ENCODE measurements at places on chromosomes 3 and 15.

DNA sequence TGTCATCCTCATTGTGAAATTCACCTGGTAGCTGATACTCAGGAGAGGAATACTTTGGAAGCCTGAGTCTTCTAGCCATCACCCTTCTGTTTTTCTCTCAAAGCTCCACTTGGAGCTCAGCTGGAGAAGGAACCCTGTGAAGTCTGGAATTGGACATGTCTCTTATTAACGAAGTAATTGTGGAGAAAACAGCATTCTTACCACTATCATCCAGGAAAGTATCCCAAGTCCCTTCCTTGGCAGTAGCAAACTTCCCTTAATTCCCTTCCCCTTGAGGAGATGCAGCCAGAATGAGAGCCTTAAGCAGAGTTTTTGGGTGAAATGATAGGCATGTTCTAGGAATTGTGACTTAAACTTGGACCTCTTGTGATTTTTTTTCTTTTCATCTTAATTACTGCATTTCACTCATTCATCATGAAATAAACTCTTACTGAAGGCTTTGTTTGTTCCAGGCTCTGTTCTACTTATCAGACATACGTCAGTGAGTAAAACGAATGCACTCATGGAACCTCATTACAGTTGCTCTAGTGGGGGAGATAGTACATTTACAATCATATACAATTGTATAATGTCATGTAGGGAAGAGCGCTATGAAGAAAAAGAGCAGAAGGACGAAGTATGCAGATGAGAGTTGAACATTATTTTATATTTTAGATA, 30.5 kb upstream of the TCF12 start:
- DNase-seq = no peak

DNA sequence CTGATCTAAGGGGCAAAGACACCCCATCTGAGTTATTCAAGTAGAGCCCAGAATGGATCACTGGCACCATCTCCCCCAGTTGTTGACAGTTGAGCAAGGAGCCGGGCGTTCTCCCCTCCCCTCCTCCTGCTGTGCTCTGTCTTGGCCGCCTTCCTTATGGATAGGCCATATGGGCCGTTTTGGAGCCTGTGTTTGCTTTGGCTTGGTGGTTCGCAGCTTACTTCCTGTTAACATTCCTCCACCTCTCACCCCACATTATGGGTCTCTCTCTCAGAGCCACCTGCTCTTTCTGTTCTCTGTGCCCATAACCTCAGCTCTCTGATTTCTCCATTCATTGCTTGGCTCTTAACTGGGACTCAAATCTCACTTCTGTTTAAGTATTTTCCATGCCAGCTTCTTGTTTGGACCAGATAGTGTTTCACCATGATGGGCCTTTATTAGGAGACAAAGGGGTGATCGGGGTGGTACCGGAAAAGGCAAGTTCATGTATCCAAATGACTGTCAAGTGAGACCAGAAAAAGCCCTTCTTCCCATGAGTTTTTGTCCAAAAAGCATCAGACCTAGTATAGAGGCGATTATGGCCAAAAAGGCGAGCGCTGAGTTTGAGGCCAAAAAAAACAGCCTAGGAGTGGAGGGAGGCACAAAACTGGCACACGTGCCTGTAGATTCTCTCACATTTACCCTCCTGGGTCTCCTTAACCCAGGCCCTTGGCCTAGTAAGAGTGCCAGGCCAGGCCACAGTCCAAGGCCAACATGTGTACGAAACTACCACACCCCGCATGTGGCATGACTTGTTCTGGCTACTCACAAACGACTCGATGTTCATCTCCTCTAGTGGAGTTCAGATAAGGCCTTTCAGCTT, 62.6 kb downstream of the DUT start:
- peak; percentile 81 for DNase-seq

- peak; percentile 48 for DNase-seq
These were observed 401.0 kb upstream of the TBL1XR1 start for GRCh38 chr3:177598097-177598833.

DNA sequence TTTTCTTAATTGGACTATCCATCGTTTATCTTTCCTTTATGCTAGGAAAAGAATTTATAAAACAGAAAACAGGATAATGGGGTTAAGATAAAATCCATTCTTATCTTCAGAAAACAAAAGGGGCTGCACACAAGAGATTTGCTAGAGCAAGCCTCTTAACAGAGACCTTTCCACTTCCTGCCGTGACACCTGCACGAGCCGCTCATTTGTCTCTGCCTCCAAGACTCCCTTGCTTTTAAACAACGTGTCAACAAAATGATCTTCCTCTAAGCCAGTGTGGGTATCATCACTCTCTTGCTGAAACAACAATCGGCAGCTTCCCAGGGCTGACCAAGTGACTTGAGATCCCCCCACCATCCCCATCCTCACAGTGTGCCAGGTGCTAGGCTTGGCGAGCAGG, 33.1 kb downstream of the GABRB3 start:
- DNase-seq = no peak

GRCh38 chr15:66252685-66253417, 699 bp downstream of the MEGF11 start:
- no peak for DNase-seq

DNA sequence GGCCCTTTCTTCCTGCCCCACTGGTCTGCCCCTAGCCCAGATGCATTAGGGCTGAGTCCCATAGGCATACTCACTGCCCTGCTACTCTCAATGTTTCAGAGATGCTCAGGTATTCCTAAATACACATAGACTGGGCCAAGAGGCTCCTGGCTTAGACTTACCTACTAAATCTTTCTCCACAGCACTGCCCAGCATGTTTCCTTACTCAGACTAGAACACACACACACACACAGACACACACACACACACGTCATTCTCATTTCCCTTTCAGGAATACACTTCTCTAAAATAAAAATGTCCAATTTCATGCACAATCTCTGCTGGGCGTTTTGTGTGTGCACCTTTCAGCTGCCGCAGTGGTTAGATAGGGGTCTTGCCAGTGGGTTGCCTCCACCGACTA, 175.7 kb downstream of the FAM43A start:
- DNase-seq = no peak

DNA sequence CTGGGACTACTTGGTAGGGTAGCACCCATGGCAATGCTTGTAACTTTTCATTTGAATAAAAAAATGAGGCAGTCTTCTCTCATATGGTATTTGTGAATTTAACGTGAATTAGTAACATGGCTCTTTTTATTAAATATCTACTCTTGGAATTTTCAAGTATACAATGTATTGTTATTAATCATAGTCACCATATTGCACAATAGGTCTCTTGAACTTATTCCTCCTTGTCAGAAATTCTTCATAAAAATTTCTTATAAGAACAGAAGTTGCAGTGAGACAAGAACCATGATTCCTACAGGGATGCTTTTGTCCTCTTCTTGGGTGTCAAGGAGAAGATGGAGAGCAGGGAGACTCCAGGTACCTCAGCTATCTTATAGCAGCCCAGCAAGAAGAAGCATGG, 203.8 kb upstream of the FEZF2 start:
- DNase-seq = no peak

- DNase-seq = no peak
These were observed 111.6 kb upstream of the PHLDB2 start for GRCh38 chr3:111747490-111747889.

DNA sequence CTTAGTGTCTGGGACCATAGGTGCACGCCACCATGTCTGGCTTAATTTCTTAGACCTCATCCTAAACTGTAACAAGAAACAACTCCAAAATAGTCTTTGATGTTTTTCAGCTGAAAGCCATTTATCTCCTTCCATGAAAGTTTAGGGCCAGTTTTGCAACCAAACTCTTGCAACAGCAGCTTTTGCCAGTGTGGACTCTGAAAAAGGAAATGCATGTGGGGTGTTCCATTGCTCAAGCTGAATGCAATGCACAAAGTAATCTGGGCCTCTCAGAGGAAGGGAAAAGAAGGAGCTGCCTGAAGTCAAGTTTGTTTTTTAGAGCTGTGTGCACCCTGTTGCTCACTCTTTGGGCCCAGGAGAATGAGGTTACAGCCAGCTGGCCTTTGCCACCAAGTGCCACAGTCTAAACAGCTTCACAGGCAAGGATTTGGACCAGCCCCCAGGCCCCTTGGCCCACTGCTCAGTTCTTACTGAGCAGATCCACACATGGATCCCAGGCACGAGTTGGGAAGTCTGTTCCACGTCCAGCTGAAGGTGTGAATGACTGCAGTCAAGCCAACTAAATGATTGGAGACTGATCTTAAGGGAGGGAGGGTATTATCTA, 212.3 kb upstream of the LRRFIP2 start:
- no peak for DNase-seq

- no peak for DNase-seq
These were observed 40.2 kb downstream of the GJD2 start for GRCh38 chr15:34714476-34715121.

GRCh38 chr3:154540950-154541604, 111.1 kb upstream of the GPR149 start:
- DNase-seq = no peak

- no peak for DNase-seq
These were observed 80.0 kb downstream of the AAGAB start for GRCh38 chr15:67174446-67174845.

DNA sequence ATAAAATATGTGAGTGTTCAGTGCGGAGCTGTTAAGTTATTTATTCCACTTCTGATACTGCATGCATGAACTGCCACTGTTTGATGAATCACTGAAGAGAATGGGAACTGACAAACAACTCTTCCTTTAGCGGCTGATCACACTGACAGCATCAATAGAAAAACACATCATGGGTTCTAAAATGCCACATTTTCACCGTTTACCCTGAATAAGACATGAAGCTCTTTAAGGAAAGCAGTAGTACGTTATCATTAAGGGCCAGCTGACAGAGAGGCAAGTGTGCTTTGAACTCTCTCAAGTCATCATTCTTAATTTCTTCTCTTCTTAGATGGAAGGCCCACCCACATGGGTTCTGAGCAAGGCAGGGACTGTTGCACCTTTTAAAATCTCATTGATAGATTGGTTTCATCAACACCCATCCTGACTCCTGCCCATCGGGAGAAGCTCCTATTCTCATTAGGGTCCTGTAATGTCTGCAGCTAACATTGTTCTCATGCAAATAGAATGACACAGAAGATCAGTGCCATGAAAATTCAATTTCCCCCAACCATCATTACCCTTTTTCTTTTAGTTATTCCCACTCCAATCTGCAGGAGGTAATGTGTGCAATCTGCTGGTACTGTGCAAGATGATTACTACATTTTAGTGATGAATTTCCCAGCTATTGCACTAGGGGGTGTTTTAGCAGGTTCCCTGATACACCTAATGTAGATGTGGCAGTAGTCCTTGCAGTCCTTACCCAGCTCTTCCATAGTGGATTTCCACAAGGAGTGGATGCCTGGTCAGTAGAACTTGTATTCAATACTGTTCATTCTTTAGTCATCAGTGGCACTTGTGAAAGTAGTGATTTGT, 119.1 kb downstream of the ROBO2 start:
- no peak for DNase-seq

- DNase-seq = no peak
These were observed 744.7 kb downstream of the EPHA3 start for GRCh38 chr3:89851974-89852621.

- no peak for DNase-seq
These were observed 71.5 kb downstream of the PLCH1 start for GRCh38 chr3:155673421-155673820.

- no peak for DNase-seq
These were observed 165.5 kb upstream of the LRRN1 start for GRCh38 chr3:3633761-3634160.

GRCh38 chr15:65837301-65838294, 31.7 kb upstream of the RAB11A start:
- DNase-seq = no peak

DNA sequence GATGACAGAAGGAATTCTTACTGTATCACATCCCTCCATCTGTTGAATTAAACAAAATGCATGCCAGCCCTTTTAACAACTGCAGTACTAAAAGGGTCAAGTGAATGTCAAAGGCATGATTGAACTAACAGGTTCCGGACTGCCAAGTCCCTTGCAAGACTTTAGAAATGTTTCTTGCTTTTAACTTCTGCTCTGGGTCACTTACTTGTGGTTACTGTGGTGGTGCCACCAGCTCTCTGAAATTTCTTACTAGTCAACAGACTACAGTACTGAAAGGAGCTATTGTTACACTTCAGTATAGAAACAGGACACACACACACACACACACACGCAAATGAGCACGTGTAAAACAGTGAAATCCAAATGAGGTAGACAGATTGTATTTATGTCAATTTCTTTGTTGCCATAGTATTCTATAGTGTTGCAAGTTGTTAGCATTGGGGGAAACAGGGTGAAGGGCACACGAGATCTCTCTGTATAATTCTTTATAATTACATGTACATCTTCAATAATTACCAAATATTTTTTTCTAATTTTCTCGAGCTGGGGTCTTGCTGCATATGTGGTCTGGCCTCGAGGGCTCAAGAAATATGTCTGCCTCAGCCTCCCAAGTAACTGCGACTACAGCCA, 79.9 kb upstream of the SLC25A26 start:
- no peak for DNase-seq

- no peak for DNase-seq
These were observed 63.3 kb downstream of the AQP9 start for GRCh38 chr15:58201516-58201915.

DNA sequence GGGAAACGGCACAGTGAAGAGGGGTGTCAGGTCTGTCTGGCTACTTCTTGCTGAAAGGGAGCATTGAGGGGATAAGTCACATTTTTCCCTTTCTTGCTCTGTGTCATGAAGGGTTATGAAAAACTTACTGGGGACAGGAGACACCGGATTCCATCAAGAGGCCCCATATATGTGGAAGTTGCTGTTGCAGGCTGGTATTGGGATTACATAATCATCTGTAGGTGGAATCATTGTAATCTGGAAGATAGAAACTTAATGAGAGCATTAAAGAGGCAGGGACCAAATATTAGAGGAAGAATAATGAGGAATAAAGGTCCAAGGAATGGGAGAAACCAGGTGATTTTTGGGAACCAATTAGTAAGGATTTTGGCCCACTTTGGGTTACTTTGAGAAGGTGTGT, 4.2 kb upstream of the TCAIM start:
- no peak for DNase-seq

DNA sequence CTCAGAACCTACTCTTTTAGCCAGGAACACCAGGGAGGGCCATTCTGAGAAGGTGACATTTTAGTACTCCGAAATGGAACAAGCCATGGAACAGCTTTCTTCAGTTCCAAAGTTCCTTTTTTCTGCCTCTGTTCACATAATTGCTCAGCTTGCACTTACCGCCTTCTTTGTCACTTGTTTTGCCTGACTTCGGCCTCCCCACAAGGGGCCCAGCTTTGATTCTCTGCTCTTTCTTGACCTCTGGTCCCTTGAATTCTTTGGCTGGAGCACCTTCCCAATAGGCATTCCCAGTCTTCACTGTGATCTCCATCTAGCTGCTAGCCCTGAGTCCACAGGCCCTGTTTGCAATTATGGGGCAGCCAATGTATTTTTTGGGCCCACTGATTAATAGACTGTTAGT, 51.4 kb upstream of the SLC7A14 start:
- DNase-seq = no peak
